ENCODE measurements at places on chromosomes 4 and X.

DNA sequence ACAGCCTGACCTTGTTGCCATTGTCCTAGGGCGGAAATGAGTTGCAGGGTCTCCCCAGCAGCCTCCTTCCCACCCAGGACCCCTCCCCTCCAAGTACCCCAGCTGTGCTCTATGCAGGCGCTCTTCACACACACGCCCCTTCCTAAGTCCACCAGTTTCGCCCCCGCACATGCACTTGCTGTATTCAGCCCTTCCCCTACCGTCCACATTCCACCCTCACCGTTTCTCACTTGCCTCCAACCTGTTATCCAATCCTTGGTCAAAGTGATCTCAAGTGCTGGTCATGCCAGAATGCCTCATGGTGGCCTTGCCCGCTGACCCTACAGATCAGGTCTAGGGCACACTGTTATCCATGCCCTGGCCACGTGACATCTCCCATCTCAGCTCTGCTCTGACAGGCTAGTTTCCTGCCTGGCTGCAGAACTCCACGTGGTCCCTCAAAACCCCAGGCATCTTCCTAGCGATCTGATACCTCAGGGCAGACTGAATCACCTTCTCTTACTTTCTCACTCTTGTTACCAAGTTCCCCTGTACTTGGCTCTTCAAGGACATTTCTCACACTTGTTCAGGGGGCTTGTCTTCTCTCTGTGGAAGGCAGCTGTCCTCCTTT lies 39.7 kb downstream of the NSG1 start:
- DNase-seq, result no peak

DNA sequence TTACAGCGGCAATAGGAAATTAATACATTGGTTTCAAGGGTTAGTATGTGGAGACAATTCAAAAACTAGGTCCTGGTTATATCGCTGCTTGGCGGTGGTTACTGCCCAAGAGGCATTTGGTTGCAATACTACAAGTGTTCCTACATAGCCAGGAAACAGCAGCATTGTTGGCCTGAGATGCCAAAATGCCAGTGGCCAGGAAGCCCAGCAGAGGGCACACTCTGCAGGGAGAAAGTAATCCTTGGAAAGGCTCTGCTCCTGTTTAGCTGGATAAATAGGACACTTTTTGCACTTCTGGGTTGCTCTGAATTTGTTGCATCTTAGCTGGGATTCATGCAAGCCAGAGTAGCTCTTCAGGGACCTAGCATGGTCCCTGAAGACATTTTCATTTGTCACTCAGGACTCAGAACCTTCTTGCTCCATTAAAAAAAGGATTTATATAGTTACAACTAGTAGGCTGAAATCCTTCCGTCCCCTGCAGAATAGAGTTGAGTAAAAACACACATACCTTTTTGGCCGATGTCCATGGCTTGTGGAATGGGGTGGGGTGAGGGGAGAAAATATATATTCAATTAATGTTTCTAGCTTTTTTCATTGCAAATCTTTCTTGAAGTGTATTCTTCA lies 8.1 kb upstream of the GPR119 start:
- no peak for DNase-seq

GRCh38 chrX:8748855-8749254 lies 16.9 kb upstream of the ANOS1 start:
- DNase-seq, result no peak

GRCh38 chr4:138910195-138910913 lies 105.2 kb upstream of the NOCT start:
- no peak for DNase-seq

GRCh38 chr4:151304226-151304625 lies 21.2 kb downstream of the SH3D19 start:
- DNase-seq, result no peak

GRCh38 chrX:71912156-71912555 lies 1.5 kb downstream of the NHSL2 start:
- no peak for DNase-seq

GRCh38 chr4:151439320-151439719 lies 30.3 kb downstream of the FHIP1A start:
- no peak for DNase-seq

- no peak for DNase-seq
Observed at GRCh38 chrX:11789809-11790208, 31.8 kb downstream of the MSL3 start.

DNA sequence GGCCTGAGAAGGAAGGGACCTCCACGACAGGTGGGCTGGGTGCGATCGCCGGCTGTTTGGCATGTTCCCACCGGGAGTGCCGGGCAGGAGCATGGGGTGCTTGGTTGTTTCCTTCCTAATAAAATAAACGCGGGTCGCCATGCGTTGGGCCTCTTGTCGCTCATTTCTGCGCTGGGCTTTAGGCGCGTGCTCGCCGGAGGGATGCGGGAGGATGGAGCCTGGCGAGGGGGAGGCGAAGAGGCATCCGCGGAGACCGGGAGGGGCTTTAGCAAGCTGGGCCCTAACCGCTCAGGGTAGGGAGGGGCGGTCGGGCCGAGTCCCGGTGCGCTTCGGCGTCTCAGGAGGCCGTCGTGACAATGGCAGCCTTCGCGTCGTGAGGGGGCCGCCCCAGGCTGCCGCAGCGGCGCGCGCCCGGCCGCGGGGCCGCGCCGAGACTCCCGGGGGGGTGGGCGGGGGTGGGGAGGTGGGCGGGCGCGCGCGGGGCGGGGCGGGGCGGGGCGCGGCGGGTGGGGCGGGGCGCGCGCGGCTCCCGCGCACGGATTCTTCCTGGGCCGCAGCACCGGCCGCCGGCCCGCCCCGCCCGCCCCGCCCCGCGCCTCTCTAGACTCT lies 476 bp upstream of the GDI1 start:
- DNase-seq, result no peak

DNA sequence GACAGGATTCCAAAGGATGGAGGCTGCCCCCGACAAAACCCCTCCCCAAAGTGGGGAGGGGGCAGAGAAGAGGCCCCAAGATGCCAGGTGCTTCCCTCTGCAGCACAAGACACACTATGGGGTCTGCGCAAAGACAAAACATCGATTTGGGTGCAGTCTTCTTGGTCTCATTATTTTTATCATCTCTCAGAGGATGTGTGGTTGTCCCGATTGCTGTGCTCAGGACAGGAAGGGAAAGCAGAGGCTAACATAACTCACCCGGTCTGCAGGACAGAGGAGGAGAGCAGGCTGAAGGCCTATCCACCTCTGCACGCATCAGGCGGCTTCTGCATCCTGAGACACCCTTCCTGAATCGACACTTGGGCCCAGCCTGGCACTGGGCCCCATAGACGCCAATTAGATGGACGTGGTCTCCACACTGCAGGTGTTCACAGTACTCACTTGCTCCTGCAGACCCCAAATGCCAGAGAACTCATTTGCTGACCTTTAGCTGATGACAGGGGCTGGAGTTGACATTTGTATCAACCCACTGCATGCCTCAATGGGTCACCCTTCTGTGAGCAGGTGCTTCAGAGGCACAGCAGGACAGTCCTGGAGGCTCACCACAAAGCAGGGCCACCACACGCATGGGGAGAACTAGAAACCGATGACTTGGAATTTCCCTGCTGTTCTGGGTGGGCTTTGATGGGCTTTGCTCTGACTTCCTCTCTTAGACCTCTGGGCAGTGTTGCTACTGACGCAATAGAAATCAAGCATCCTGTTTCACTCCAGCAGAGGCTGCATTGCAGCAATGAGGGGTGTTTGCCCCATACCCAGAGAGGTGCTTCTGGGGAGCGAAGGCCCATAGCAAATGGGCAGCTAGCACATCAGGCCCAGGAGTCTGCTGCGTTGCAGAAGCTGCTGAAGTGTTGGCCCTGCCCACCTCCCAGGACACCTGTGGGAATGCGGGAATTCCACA lies 96.3 kb upstream of the ENPP6 start:
- peak; percentile 37 for DNase-seq

DNA sequence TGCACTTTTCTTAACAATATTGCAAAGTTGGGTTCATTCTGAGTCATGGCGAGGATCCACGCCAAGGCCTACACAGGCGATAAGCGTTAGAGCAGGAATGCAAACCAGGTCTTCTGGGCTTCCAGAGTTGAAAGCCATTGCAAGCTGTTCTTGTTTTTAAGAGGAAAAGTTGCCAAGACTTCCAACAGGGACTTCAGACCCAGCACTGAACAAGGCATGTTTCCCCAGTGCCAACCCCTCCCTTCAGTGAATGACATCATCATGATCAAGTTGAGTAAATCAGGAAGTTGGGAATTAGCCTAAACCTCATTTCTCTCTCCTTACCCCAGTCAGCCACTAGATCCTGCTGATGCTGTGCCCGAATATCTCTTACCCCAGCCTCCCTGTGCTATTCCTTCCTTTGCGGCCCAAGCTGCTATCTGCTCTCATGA lies 355.1 kb downstream of the HS3ST1 start:
- DNase-seq, result no peak

DNA sequence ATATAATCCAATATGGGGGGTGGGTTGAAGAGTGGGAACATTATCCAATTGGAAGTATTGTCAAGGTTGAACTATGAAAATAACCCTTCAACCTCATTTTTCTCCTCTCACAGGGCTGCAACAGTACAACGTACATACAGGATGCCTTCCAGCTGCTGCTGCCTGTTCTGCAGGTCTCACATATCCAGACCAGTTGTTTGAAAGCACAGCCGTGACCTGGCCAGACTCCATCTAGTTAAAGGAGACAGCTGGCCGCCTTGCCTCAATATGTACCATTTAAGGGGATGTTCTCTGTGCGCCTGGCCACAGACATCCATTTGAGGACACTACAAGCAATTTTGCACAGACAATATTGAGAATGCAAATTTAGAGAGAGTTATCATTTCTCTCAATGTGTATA lies 75.7 kb downstream of the FAM114A1 start:
- DNase-seq, result no peak

DNA sequence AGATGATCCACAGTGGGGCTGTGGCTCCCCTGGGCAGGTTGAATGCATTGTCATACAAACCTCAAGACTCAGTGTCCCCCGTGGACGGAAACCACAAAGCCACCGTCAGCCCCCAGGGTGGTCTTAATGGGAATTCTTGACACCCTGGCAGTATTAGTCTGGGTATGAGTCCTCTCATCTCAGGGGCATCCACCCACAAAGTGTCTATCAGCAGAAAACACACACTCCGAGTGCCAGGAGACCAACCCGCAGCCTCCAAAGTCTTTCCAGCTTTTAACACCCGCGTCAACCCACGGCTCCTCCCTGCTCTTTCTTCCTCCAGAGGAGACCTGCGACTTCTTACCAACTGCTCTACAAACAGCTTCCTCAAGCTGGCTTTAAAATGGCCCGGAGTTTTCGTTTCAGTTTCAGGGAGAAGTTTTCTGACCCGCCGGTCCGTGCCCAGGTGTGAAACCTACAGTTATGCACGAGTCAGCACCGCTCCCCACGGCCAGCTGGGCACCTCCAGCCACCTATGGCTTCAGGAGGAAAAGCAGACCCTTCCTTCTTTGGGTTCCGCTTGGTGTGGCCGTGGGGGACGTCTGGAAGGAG lies 14.4 kb upstream of the ASMTL start:
- DNase-seq, result peak; percentile 39

DNA sequence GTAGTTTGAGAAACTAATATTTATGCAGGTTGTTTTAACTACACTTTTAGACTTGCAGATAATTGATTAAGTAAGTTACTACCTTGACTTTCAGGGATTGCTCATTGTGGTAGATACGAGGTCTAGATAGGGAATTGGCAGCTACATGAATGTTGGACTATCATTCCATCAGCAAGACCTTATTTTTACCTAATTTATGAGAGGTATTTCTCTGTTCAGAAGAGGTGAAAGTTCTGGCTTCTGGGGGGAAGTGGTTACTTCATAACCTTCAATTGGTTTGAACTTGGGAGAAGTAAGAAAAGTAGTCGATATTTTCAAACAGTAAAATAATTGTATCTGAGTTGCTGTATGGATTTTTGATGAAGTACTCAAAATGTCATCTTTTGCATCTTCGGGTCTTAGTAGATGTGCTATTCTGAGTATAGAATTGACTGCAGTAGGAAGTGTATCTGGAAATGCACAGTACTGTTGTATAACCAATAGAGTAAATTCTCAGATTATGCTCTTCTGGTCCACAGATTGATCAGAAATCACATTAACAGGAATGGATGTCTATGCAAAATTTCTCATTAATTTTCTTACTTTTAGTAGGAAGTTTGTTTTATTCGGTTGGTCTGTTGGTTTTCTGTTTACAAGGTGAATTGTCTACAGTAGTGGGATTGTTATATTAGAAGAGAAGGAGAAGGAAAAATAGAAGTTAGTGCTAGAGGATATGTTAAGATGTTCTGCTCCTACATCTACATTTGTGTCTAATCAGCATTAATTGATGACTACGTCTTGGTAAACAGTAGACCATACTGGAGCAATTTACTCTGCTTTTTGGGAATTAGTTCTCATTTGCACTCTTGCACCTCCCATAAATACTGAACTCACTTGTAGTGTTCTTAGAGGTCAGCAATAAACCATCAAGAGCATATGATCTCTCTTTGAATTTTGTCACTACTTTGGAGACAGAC lies 3.0 kb downstream of the NFKB1 start:
- no peak for DNase-seq

DNA sequence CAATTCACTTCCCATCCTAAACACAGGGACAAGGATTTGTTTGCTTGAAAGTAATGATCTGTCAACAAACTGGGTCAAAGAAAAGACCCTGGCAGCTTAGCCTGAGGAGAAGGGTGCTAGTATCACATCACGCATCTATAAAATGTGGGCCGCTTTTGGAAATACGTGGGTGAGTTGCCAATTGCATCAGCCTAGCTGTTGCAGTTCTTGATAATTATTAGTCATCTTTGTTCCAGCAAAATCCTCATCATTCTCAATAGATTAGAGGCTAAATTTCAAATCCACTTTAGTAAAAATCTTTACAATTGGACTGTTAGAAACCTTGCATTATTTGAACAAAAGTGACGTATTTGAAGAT lies 33.6 kb upstream of the TAPT1 start:
- DNase-seq, result peak; percentile 15

DNA sequence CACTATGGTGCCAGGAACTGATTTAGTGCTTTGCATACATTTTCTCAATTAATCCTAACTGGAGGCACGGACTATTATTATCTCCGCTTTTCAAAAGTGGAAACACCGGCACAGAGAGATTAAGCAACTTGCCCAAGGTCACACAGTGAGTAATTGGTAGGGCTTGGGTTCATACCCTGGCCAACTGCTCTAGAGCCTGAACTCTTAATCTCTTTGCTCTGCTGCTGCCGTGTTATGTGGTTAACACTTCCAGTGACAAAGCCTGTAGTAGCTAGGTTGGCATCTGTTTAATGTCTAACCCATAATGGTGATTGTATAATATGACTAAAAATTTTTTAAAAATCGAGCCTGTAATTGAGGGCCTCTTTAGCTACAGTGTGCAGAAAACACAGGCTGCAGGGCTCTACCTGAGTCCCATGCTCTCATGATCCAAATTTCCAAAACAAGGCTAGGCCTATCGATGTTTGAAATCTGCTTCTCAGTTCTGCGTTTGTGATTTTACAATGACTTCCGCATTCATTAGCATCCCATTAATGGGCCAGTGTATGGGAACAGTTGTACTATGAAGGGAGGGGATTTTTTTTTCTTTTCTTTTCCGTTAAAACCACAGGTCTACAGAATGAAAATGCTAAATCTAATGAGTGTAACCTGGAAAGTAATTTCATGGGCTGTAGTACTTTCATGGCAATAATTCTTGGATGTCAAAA lies 219.3 kb upstream of the JADE1 start:
- no peak for DNase-seq

GRCh38 chrX:79176028-79176427 lies 31.5 kb downstream of the GPR174 start:
- DNase-seq, result no peak

GRCh38 chr4:18343581-18343980 lies 322.0 kb upstream of the LCORL start:
- DNase-seq, result no peak

All from stimulated activated CD8-positive, alpha-beta memory T cell treated with anti-CD3 and anti-CD28 coated beads, Interleukin-7, amount 100 ng/mL, for 48 hours (primary cell).